ENCODE measurements at places on chromosomes 12 and 14. TPM values are rescaled to one million over a fixed set of nuclear protein-coding genes. Genes with fewer than 3 reads are reported as not detected.

The SLCO1B1 gene
- total RNA-seq, result not detected

The CELA1 gene
- total RNA-seq, result not detected

The KRT6C gene
- total RNA-seq, result 19.3 TPM

The ANKRD52 gene
- total RNA-seq, result 19.3 TPM

The IL22 gene
- total RNA-seq, result not detected

The ERBB3 gene
- 147 TPM for total RNA-seq

The ASCL4 gene
- total RNA-seq, result not detected

The COQ5 gene
- 45.9 TPM for total RNA-seq

The RPS6KA5 gene
- 33.1 TPM for total RNA-seq

The SPX gene
- 19.8 TPM for total RNA-seq

The CABP1 gene
- 0.51 TPM for total RNA-seq

The ABCC9 gene
- total RNA-seq, result 121 TPM

The MANSC1 gene
- 6.4 TPM for total RNA-seq

The NELL2 gene
- 24.0 TPM for total RNA-seq

The TMEM233 gene
- total RNA-seq, result 0.92 TPM

The TRIP11 gene
- 64.5 TPM for total RNA-seq

The SMARCD1 gene
- 43.8 TPM for total RNA-seq

The ADAM21 gene
- total RNA-seq, result not detected

The TMEM63C gene
- total RNA-seq, result 0.92 TPM

The OASL gene
- 0.31 TPM for total RNA-seq

The WDHD1 gene
- total RNA-seq, result 13.3 TPM

The CCDC177 gene
- total RNA-seq, result 0.21 TPM

The GOLT1B gene
- 51.8 TPM for total RNA-seq

The CHGA gene
- 0.72 TPM for total RNA-seq

The RNASE1 gene
- total RNA-seq, result 38.5 TPM

The CCDC38 gene
- total RNA-seq, result not detected

The LRRK2 gene
- 25.2 TPM for total RNA-seq

The CLEC1B gene
- not detected for total RNA-seq

The TMPRSS12 gene
- total RNA-seq, result not detected

The RNASE3 gene
- not detected for total RNA-seq

The RAD51AP1 gene
- total RNA-seq, result 18.3 TPM

The ASPG gene
- total RNA-seq, result 0.82 TPM

The ARHGDIB gene
- total RNA-seq, result 23.0 TPM

The FBRSL1 gene
- 10.2 TPM for total RNA-seq

Measured in tongue (tissue), 3 donors.